A673 (cell line): ENCODE measurements at places on chromosomes 11 and 22.

DNA sequence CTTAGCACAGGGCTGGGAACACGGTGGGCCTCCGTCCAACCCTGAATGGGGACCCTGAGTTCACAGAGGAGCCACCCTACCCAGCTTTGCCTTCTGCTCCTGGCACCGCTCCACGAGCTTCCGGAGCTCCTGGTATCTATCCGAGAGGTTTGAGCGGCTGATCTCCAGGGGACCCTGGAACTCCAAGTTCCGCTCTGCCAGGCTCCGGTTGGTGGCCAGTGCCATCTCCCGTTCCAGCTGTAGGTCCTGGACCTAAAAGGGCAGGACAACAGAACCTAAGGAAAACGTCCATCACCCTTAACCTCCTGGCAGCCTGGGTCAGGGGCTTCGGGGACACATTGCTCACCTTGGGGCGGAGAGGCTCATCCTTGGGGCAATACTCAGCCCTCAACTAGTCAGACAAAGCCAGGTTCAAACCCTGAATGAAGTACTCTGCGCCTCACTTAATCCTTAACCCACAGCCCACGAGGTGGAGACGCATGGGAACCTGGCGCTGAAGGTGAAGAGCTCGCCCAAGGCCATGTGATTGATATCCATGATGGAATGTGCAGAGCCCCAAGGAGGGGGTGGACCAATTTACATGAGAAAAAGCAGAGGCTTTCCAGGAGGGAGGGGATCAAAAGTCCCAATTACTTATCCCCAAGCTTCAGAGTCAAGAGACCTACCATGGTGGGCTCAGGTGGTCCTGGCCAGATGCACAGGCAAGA is 27.1 kb downstream of the VPS37C start:
- DNase-seq = no peak

- DNase-seq = no peak
These were observed 29.1 kb downstream of the INSC start for GRCh38 chr11:15143855-15144254.

DNA sequence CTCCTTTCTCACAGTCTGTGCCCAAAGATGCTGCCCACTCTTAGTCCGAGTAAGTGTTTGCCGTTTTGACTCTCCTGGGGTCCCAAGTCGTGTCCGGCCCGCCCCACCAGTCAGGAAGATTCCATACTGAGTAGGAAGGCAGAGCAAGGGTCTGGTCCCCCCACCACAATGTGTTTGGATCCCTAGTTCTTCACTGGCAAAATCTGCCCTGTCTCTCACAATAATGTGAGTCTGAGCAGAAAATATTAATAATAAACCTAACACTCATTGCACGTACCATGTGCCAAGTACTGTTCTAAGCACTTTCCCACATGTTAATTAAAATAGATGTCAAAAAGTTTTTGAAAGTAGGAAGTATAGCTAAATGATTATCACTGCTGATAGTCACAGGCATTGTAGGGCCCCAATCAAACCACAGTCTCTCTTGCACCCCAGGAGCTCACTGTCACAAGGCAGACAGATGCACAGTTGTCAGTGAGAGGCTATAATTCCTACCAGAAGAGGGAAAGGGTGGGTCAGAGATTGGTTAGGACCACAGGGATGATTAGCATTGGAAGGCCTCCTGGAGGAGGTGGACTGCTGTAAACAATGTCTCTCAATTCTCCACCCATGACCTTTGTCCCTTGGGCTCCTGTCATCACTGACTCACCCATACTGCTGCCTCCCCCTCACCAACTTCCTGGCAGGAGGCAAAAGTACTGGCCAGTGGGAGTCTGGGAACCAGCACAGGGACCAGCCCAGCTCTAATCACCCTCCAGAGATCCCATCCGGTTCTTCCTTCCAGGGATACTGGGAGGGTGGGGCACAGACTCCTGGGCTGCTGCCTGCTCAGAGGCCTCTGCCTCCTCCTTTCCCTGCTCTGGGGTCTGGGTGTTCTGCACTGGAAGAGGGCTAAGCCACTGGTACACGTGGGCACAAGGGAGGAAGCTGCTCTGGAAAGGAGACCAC is 1.0 kb upstream of the POLD4 start:
- no peak for DNase-seq

DNA sequence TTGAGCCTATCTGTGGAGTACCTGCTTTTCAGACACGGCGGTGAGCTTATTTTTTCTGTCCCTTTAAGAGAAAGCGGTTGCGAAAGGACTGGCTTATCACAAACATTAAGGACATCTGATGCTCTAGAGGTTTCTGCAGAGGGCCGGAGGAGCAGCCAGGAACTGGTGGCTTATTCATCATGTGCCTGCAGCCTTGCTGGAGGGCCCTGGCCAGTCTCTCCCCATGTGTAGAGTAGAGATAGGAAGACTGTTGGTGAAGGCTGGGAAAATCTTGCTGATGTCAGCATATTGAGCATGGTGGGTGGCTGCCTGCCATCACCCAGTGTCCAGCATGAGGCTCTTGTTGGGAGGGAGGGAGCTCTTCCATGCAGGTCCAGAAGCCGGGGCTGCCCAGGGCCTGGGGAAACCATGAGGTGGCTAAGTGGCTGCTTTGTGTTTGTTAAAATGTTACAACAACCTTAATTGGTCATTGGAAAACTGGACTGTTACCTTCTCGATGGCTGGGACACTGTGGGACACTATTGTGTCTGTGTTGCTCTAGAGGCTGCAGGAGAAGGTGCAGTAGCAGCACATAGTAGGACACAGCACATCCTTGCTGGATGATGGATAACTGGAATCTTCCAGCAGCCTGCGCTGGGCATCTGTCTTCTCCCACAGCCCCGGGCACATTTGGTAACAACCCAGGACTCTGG is 54.3 kb downstream of the TSPAN18 start:
- DNase-seq = no peak

DNA sequence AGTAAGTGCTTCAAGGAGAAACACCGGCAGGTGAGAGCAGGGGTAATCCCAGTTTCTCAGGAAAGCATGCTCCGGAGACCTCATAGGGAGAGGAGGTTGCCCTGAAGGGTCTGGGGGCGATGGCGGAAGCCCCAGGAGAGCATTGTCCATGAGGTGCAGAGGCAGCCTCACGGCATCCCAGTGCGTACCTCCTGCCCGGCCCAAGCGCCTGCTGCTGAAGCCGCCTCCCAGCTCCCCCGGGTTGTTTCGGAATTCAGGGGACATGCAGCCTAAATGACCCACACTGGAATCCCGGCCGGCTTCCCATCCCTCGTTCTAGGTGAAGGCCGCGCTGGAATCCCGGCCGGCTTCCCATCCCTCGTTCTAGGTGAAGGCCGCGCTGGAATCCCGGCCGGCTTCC is 2.7 kb downstream of the ZBED4 start:
- DNase-seq = no peak

GRCh38 chr22:44378380-44378779 is 65.6 kb upstream of the SHISAL1 start:
- DNase-seq = no peak

DNA sequence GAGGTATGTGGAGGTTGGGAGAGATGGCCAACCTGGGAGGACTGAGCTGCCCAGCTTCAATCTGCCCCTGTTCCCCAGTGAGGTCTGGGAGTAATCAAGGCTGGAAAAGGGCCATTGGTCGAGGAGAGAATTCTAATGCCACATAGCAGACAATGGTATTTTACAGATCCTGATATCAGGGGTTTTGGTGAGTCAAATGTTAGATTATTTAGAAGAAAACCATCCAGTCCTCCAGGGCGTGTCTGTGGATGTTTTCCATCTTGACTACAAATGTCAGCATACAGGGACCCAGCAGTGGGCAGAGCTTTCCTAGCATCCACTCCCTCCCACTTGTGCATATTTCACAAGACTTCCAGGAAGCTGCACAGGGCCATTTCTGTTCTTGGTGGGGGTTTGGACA is 107.9 kb downstream of the SCN3B start:
- no peak for DNase-seq

DNA sequence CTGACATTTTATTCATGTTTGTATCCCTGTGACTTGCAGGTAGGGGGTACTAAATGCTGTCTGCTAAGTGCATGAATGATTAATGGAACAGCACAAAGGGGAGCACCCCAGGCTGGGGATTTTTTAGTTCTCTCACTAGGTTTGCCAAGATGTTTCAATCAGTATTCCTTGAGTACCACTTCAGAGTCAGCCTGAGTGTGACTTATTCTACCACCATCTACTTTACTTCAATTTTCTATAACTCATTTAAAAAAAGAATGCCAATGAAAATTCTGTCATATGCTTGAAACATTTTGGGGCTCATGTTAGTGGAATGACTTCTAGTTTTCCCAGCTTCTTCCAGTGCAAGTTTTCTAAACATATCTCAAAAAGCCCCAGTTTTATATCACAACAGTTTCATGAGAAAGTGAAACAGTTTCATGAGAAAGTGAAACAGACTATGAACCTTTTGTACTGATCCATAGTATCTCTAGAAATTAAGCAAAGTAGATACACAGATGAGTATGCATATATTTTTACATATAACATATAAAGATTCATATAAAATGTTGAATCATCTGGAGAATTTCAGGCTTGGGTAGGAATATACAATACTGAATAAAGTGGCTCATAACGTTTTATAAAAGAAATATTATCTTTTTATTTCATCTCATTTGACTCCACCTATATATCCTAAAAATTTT is 252.4 kb downstream of the GRM5 start:
- DNase-seq = no peak

DNA sequence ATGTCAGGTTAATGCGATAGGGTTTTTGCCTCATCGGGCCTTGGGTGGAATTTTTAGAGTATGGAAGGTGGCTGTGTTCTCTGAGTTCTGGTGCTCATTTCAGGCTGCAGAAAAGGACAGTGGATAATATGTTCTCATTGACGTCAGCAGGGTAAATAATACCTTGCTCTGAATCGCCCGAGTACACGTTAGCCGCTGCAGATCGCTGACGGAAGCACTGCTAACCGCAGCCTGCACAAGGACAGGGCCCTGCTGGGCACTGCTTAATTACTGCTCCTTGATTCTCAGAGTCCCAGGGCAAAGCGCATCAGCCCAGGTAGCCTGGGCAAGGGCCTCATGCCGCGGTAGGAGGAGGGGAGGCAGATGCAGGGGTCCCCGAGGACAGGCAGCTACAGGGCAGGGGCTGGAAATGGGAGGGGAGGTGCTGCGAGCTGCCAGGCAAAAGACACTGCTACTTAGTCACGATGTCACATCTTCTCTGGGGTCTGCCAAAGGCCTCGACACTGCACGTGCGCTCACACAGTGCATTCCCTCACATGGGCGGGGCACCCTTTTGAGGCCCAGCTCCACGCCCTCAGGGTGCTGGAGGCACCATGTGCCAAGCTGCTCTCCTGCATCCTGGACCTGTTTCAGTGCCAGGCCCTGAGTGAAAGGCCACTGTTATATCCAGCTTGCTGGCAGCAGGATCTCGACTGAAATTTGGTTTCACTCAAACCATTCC is 35.2 kb downstream of the PPP2R1B start:
- DNase-seq = no peak
